ENCODE measurements at places on chromosomes 5 and 9.

DNA sequence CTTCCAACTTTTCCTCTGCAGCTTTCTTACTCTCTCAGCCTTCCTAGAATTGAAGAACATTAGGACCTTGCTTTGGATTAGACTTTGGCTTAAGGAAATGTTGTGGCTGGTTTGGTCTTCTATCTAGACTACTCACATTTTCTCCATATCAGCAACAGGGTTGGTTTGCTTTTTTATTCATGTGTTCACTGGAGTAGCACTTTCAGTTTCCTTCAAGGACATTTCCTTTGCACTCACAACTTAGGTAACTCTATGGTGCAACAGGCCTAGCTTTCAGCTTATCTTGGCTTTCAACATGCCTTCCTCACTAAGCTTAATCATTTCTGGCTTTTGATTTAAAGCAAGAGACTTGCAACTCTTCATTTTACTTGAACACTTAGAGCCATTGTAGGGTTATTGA, 153.1 kb downstream of the CCDC192 start:
- no peak for DNase-seq

DNA sequence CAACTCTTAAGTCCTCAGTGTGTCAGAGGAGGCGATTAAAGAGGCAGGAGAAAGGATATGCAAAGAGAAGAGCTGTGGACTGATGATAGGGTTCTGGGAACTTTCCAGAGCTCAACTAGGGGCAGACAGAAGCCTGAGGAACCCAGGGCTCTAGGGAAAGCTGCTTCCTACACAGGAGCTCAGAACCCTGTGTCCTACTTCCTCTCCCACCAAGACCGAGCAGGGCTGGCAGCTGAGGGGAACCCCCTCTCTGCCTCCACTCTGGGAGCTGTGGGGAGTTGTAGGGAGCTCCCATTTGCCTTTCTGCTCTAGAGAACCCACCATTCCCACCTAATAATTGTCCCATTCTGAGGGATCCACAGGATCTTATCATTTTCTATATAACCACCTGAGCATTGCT, 674.3 kb downstream of the ACTL7B start:
- no peak for DNase-seq

- peak; percentile 51 for DNase-seq
Measured at GRCh38 chr9:30774326-30774725, 1610.1 kb upstream of the ACO1 start.

DNA sequence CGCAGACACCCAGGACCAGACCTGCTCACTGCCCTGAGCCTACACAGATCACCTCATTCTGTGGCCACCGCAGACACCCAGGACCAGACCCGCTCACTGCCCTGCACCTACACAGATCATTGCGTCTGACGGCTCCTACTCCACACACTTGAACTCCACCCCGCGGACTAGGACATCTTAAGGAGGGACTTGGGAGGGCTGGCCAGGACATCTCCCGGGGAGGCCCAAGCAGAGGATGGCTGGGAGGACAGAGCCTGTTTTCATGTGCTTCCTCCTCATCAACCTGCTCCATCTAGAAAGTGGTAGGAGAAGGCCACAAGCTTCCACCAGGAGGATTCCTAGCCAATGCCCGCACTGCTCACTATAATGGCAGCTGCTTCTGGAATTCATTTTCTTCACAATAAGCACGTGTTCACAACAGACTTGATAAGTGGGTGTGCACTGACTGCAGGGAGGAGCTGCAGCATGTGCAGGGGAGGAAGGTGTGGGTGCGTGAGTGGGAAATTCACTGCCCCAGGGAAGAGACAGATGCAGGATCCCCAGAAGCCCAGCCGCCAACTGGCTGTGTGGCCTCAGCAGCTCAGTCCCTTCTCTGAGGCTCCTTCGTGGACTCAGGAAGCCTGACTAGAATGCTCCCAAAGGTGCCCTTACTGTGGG, 64.8 kb downstream of the AK8 start:
- no peak for DNase-seq

- DNase-seq: no peak
Measured at GRCh38 chr5:125470280-125470902, 724.0 kb upstream of the ZNF608 start.

DNA sequence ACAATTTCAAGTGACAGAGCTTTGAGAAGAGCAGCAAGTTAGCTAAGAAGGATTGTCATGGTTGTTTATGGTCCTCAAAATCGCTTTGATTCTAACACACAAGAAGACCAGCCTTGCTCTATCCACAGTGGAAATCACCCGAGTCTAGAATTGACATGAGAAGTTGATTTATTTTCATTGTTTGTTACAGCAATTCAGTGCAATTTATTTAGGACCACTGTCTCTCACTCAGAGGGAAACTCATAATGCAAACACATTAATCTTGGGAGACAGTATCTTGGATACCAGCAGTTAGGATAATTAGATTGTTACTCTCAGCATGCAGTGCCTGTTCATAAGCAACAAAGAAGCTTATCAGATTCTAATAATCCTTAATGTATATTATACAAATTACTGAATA, 498.9 kb downstream of the NTRK2 start:
- DNase-seq: no peak

- DNase-seq: no peak
Measured at GRCh38 chr5:159273923-159274322, 10.8 kb downstream of the UBLCP1 start.

GRCh38 chr9:104903609-104904008, 24.3 kb downstream of the ABCA1 start:
- no peak for DNase-seq

- DNase-seq: no peak
Measured at GRCh38 chr9:127415141-127415540, 9.0 kb upstream of the ZNF79 start.

DNA sequence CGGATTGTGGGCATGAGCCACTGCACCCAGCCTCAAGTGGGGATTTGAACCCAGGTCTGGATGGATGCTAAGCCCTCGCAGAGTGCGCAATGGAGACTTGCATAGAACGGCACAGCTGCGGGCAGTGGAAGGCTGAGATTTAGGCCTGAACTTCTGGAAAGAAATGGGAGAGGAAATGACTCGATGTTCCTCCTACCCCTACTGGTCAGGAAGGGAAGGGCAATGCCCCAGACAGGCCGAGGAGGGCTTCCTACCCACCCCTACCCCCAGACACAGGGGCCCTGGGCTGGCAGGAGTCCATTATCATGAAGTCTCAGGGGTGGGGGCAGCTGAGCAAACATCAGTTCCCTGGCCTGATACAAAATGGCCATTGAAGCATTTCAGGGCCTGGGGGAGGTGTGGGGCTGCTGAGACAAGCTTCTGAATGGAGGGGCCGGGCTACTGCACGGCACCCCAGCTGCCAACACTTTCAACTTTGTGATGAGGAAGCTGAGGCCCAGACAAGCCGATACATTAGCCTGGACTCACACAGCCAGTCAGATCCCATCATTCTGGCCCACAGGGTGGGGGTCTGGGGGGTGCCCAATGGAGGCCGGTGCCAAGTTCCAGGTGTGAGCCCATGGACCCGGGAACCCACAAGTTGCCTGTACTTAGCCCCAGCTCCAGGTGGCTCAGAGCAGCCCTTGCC, 13.5 kb upstream of the WDR38 start:
- DNase-seq: peak; percentile 94

DNA sequence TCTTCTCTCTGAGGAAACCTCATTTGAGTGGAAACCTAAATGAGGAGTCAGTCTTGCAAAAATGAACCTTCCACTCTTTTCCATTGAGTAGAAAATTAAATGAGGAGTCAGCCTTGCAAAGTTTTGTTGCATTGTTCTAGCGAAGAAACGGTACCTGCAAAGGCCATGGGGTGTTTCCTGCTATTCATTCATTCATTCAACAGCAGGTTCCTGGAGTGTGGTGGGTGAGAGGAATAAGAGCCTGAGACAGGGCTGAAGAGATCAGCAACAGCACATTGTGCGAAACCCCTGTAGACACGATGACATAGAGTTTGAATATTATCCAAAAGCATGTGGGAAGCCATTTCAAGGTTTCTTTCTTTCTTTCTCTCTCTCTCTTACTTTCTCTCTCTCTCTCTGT, 14.6 kb upstream of the SETX start:
- DNase-seq: no peak

- no peak for DNase-seq
Measured at GRCh38 chr5:43104057-43104456, 16.7 kb upstream of the ZNF131 start.

GRCh38 chr5:66436721-66437120, 159.5 kb upstream of the MAST4 start:
- peak; percentile 37 for DNase-seq

DNA sequence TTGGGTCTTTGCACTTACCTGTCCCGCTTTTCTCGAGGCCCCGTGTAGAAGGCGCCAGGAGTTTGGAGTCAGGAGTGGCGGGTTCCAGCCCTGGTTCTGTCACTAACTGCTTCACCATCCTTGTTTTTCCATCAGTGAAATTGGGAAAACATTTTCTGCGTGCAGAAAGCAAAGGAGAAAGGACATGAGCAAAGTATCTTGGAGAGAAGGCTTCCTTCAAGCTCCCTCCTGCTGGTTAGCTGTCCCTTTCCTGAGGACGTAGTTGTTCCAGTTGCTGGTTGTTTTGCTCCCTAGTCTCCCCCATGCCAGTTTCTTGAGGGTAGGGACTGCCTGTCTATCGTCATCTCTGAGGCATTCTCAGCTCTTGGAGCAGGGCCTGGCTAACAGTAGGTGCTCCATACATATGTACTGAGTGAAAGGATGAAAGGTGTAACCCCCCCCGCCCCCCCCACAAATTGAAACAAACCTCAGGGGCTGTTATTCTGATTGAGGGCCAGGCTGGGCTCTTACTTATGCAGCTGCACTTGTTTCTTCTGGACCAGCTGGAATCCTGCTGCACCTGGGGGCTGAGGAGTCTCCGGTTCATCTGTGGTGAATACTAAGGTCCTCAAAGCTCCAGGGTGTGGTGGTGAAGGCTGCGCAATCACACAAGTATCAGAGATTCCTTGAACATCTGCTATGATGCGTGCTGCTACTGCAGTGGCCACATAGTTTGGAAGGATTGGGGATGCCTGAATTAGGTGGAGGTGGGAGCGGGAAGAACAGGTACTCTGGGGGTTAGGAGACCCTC, 1.0 kb downstream of the SMIM3 start:
- DNase-seq: no peak

- DNase-seq: no peak
Measured at GRCh38 chr5:112004867-112005622, 248.1 kb upstream of the NREP start.

DNA sequence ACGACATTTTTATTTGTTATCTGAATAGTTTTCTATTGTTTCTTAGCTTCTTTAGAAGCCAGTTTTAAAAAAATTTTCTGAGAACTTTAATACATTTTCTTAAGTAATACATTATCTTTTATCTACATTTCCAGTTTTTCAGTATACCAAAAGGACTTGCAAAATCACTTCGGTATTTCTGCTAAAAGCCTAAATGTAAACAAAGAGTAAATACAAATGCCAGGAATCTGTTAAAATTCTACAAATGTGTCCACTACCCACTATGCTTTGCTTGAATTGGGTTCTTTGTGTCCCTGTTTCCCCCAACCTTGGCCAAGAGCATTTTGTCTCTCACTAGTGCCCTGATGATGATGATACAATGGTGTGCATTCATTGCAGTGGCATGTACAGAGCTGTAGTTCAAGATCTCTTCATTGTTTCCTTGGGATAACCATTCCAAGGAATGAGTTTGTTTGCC, 611.2 kb downstream of the NR2F1-AS1 start:
- no peak for DNase-seq

- DNase-seq: no peak
Measured at GRCh38 chr5:172828911-172829431, 5.1 kb upstream of the ERGIC1 start.

- no peak for DNase-seq
Measured at GRCh38 chr9:112033237-112034215, 136.9 kb downstream of the UGCG start.

GRCh38 chr9:68500457-68501381, 40.0 kb downstream of the TMEM252 start:
- no peak for DNase-seq

DNA sequence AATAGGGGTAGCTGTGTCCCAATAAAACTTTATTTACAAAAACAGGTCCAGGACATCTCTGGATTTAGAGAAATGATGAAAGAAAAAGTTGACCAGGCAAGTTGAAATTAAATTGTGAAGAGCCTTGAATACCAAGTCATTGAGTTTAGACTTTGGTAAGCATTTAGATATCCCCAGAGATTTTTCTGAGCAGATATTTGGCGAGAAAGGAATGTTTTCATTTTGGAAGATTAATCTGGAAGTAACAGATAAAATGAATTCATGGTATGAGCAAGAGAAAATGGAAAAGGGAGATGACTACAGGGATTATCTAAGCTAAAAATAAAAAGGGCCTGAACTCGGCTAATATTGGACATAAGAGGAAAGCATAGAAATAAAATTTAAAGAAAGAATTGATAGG, 157.6 kb downstream of the ACTL7B start:
- DNase-seq: no peak

GRCh38 chr5:65086234-65086890, 317.6 kb downstream of the CWC27 start:
- DNase-seq: no peak

GRCh38 chr5:116844015-116844414, 269.4 kb upstream of the SEMA6A start:
- DNase-seq: no peak

All from H7 (cell line).